ENCODE measurements at places on chromosomes 13 and 19.
A peak's percentile ranks its signal among the peaks of the same experiment; 100 is the strongest.

- DNase-seq = no peak
Observed at GRCh38 chr13:97004886-97005285, 10.6 kb upstream of the OXGR1 start.

DNA sequence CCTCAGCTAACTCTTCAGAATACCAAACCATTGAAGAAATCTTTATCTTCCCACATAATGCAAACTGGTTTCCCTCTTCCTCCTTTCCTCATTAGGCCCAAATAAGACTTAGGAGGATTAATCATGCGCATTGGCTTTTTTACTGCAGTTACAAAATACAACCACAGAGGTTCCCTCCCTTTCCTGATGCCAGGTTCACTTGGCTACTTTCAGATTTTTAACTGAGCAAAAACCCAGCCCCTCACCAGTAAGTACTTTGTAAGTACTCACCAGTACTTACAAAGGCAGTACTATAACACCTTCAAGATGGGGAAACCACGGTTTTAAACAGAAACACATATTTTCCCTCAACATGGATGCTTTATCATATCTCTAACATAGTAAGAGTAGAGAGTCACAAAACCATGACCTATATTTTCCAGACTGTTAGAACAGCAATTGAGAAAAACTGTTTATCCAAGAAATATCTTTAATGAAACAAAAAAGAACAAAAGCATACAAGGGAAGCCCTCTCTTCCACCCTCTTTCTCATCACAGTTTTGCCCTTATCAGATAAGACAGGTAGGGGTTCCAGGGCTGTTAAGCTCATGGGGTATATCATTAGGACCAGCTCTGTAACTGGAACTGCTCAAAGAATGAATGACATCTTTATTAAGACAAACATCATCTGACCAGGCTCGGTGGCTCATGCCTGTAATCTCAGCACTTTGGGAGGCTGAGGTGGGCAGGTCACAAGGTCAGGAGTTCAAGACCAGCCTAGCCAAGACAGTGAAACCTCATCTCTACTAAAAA lies 12.7 kb downstream of the FOXO1 start:
- peak; percentile 45 for DNase-seq

GRCh38 chr19:16566702-16567101 lies 5.5 kb downstream of the SLC35E1 start:
- no peak for DNase-seq

GRCh38 chr13:98293570-98294142 lies 116.6 kb upstream of the RNF113B start:
- no peak for DNase-seq

GRCh38 chr19:3162418-3163229 lies 15.9 kb upstream of the S1PR4 start:
- no peak for DNase-seq

DNA sequence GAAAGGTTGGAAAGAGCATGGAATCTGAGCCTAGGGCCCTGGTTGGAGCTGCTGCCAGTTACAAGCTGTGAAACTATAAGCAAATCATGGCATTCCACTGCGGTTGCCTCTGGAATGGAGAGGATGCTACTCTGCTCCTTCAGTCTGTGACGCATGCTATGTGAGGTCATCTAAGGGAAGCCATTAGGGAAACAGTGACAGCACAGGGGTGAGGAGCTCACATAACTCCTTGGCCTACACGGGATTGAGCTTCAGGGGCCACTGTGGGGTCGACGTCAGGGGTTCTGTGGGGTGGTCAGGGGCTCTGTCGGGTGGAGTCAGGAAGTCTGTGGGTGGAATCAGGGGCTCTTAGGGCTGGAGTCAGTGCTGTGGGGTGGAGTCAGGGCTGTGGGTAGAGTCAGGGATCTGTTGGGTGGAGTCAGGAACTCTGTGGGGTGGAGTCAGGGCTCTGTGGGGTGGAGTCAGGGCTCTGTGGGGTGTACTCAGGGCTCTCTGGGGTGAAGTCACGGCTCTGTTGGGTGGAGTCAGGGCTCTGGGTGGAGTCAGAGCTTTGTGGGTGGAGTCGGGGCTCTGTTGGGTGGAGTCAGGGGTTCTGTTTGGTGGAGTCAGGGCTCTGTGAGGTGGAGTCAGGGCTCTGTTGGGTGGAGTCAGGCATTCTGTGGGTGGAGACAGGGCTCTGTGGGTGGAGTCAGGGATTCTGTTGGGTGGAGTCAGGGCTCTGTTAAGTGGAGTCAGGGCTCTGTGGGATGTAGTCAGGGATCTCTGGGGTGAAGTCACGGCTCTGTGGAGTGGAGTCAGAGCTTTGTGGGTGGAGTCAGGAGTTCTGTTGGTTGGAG lies 35.8 kb upstream of the MEDAG start:
- no peak for DNase-seq

GRCh38 chr19:49595819-49596404 lies 4.9 kb downstream of the PRR12 start:
- DNase-seq = no peak

DNA sequence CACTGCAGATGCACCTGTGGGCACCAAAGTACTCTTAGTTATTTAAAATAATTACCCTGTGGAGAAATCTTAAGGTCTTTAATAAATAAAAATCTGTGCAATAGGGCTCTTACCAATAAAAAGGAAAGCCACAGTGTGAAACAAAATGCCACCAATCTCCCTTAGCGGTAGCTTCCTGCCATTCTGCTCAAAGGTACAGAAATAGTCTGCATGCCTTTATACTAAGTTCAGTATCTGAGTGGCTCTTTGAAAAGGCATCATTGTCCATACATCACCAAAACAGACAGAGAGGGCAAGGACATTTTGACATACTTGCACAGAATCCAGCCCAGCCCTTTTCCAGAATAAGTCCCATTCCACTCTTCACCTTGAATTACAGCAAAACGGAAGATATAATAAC lies 161.0 kb downstream of the KLF12 start:
- DNase-seq = no peak

- peak; percentile 10 for DNase-seq
Observed at GRCh38 chr19:17579661-17580244, 24.3 kb downstream of the COLGALT1 start.

DNA sequence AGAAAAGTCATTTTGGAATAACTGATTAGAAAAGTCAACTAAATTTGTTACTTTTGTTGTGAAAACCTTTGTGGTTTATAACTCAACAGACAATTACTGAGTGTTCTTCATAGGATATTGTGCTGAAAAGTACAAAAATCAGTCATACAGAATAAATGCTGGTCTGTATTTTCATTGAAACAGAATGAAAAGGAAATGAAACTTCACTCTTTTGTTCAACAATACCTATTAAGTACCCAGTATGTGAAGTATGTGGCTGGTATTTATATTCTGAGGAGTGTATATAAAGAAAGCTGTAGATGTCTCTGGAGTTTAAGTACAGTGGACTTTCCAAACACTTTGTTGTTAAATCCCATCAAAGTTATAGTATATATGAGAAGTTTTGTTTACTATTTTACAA lies 828.4 kb upstream of the ATXN8OS start:
- no peak for DNase-seq

- no peak for DNase-seq
Observed at GRCh38 chr13:41307884-41308640, 3.0 kb upstream of the NAA16 start.

DNA sequence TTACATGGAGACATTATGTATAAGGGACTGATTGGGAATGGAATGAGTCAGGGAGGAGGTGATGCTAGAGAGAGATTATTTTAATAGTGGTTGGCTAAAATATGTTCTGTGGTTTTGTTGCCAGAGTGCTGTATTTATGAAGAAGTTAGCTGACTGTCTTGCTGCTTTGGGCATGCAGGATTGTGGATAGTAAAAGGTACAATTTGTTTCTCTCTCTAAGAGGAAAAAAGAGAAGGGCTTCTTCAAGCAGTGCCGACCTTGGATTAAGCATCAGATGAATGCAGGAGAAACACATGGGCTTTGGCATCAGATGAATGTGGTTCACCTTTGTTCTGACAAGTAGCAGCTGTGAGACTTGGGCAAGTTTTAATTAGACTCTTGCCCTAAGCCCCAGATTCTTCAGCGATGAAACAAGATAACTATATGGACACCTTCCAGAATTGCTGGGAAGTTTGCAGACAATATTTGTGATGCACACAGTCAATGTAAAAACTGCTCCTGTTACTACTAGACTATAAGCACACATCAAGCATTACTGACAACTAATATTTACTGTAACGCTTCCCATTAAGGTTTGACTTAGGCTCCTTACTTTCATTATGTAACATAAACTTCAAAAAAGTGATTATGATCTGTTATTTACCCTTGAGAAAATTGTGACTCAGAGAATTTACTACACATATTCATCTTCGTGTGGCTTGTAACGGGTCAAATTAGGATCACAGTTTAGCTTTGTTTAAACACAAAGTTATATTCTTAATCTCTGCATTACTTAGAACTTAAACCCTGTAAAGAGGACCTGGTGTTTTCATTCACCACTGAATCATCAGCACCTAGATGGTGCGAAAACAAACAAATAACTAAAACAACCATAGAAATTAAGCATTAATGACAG lies 824.0 kb downstream of the PCDH9 start:
- DNase-seq = no peak

DNA sequence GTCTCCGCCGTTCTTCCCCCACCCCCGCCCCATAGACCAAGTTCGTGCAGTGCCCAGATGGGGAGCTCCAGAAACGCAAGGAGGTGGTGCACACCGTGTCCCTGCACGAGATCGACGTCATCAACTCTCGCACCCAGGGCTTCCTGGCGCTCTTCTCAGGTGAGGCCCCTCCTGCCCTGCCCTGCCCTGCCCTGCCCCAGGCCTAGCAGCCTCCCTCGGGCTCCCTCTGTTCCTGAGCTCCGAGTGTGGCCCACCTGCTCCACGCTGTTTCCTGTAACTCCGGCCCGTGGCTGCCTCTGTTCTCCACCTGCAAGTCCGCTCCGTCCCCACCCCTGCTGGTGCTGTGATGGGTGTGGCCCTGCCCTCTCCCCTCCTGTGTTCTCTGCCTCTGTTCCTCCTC lies 6.4 kb downstream of the LHB start:
- DNase-seq = no peak

DNA sequence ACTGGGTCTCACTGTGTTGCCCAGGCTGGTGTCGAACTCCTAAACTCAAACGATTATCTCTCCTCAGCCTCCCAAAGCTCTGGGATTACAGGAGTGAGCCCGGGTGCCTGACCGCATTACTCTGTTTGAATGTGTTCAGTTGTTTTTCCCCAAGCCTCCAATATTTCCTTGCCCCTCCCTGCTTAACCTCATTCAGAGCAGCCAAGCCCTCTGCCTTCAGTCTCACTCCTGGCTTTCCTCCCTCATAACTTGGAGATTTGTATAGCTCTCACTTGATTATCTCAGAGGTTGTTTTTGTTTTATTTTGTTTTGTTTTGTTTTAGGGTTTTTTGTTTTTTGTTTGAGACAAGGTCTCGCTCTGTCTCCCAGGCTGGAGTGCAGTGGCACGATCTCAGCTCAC lies 11.4 kb downstream of the EPHX3 start:
- DNase-seq = no peak

DNA sequence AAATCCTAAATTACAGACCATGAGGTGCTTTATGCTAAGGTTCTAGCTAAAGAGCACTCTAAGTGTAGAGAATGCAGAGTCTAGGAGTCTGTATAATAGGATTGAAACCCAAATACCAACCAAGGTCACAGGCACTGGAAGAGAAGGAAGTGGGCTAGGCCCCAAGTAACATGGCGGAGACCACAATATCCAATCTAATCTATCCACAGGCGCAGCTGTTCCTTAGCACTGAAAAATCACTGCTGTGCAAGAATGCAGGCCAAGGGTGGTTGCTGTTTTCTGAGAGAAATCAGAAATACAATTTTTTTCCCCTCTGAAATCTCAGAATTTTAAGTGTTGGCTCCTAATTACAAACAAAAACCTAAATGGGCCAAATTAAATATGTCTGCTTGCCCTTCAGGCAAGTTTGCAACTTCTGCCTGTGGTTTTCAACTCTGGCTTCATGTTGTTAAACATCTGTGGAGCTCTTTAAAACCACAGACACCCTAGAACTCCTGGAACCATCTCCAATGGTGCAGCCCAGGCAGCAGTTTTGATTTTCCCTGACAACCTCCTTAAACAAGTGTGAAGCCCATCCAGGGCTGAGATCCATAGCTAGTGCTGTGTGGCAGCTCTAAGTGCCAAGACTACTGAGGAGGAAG lies 6.1 kb downstream of the RANBP3 start:
- no peak for DNase-seq

DNA sequence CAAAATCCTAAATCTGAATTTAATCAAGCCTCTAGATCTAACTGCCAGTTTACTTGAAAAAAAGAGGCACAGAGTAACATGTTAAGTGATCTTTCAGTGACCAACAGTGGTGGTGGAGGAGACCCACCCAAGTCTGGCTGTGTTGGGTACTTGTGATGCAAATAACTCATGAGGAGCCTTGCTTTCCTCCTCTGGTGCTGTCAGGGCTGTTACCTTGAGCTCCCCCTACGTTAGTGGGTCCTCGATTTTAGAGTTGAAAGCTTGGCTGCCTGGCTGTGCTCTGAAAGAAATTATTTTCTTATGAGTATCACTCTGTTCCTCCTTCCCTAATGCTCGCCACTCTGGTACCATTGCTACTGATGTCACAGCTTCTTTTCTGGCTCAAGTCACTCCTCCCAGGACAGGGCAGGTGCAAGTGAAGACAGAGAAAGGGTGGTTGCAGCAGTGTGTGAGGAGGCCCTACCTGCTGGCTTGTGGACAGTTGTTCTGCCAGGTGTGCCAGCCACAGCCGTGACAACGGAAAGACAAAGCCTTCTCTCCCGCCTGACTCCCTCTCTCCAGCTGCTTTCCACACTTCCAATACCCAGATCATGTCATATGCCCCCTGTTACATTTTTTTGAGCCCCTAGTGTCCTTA lies 6.5 kb upstream of the SUPT20H start:
- DNase-seq = no peak

GRCh38 chr19:54439174-54439851 lies 9.7 kb upstream of the LENG8 start:
- peak; percentile 87 for DNase-seq

- no peak for DNase-seq
Observed at GRCh38 chr19:18477974-18478373, 40.0 kb upstream of the ISYNA1 start.

- no peak for DNase-seq
Observed at GRCh38 chr19:31947436-31948115, 397.8 kb upstream of the ZNF507 start.

DNA sequence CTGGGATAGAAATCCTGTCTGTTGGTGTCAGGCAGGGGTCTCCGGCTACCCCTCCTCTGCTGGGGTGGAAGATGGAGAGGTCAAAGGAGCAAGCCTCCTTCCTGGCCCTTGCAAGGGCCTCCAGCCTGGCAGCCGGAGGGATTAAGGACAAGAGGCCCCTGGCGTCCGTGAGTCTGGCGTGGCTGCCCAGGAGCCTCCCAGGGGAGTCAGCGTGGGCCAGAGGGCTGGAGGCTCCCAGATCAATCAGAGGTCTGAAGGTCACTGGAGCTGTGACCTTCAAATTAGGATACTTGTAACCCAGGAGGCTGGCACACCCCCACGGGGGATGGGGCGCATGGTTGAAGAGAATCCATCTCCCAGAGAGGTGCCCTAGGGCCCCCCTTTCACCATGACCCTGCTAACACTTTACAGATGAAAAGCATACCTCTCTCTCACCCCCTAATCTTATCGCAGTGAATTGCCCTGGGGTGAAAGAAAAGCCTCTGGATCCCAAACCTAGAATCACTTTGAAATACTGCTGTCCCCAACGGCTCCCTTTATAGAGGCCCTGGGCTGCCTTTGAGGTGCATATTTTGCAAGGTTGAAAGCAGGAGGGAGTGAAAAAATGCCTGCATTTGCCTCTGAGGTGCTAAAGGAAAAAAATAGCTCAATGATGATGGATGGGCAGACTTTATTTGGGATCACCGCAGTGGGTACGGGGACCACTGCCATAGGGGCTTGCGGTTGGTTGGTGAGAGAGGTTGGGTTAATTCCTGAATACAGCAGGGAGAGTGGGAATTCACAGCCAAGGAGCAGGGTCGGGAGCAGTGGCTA lies 44.9 kb upstream of the PEG3 start:
- DNase-seq = no peak

GRCh38 chr13:98517576-98518310 lies 59.2 kb downstream of the STK24 start:
- no peak for DNase-seq
